Activated T-helper 1 cell treated with anti-CD3 and anti-CD28 coated beads, Interleukin-12 subunit alpha, Interleukin-12 subunit beta, Interleukin-2, Interleukin-4 antibody, amounts not matched to agents 30 ng/mL and 10 ng/mL and 1 ng/mL, durations not matched to agents 14 hours and 24 hours and 36 hours (primary cell): ENCODE measurements at places on chromosomes 7 and 10. TPM values are rescaled to one million over a fixed set of nuclear protein-coding genes. Genes with fewer than 3 reads are reported as not detected.

DNA sequence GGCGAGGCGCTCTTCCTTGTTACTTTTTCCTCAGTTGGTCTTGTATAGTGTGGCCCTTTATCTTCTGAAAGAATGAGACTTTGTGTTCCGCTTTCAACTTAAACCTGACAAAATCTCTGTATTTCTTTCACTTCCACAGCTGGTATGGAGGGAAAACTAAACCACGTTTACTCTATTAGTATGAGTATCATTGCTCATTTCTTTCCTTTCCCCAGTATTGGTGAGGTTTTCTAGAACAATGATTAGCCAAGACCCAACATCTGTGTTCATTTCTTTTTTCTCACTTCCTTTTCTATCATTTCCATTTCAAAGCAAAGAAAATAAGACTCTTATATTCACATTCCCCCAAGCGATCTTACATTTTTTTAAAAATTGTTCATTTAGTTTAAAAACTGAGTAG lies 165.3 kb downstream of the PAXIP1 start:
- H3K27me3 ChIP-seq: peaks cover 7% of the 10 kb centered on the region
- H3K4me1 ChIP-seq: no peaks in the 10 kb centered on the region
- H3K36me3 ChIP-seq: no peaks in the 10 kb centered on the region
- no peak for DNase-seq
- no peak overlapping the region for H3K4me3 ChIP-seq
- H3K27ac ChIP-seq: no peak overlapping the region

- peaks cover 1% of the 10 kb centered on the region for H3K36me3 ChIP-seq
- H3K27me3 ChIP-seq: peaks cover 13% of the 10 kb centered on the region
- peaks cover 10% of the 10 kb centered on the region for H3K4me1 ChIP-seq
- no peak overlapping the region for H3K4me3 ChIP-seq
- no peak overlapping the region for H3K27ac ChIP-seq
Observed at GRCh38 chr10:132533571-132534260, 3.9 kb upstream of the INPP5A start.

Gene ACBD7
- total RNA-seq: 2.3 and 2.7 TPM in 2 replicates

Gene TEX36
- total RNA-seq: not detected in 2 replicates

DNA sequence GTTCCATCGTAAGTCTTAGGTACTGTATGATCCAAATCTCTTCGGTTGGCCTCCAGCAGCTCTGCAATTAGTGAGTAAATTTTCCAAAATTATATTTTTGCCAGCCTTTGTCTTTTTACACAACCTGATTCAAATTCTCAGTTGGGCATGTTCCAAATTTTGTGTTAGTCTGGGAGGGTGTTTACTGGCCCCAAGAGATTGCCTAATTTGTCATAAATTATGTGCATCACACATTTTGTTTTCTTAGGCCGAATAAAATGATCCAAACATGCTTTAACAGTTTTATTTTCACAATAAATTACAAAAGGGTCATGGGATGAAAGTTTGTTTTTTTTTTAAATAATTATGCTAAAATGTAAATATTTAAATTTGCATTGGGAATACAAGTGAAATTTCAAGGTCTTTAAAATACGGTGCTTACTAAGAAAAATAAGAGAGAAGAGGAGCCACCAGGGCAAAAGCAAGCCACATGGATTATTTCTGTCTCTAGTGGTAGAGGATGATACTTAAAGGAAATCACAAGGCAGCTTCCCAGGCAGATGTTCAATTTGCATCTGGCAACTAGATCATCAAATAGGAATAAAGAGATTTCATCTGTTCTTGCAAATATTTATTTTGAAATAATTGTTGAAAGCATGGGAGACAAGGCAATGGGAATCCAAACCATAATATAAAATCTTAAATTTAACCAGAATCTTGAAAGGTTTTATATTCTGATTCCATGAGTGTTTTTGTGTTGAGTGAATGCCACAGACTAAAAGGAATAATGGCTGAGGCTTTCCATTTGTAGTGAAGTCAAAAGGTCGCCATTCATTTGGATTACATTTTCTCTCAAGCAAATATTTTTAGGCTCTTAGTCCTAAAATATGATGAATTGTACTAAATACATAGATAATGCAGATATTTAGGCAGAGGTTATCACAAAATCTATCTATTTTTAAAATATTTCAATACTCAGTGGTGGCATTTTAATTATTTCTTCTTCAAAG lies 111.1 kb downstream of the MDFIC start:
- H3K27ac ChIP-seq: no peak overlapping the region
- no peak overlapping the region for H3K4me3 ChIP-seq
- H3K4me1 ChIP-seq: peaks cover 14% of the 10 kb centered on the region
- H3K27me3 ChIP-seq: peaks cover 5% of the 10 kb centered on the region

Gene COL28A1
- not detected in 2 replicates for total RNA-seq

Gene MALSU1
- 92.3 and 92.8 TPM in 2 replicates for total RNA-seq

- H3K27ac ChIP-seq: no peak overlapping the region
- no peaks in the 10 kb centered on the region for H3K36me3 ChIP-seq
- peaks cover 9% of the 10 kb centered on the region for H3K4me1 ChIP-seq
- H3K4me3 ChIP-seq: no peak overlapping the region
- no peak for DNase-seq
- H3K27me3 ChIP-seq: peaks cover 4% of the 10 kb centered on the region
Observed at GRCh38 chr10:16949816-16950215, 132.6 kb upstream of the RSU1 start.

DNA sequence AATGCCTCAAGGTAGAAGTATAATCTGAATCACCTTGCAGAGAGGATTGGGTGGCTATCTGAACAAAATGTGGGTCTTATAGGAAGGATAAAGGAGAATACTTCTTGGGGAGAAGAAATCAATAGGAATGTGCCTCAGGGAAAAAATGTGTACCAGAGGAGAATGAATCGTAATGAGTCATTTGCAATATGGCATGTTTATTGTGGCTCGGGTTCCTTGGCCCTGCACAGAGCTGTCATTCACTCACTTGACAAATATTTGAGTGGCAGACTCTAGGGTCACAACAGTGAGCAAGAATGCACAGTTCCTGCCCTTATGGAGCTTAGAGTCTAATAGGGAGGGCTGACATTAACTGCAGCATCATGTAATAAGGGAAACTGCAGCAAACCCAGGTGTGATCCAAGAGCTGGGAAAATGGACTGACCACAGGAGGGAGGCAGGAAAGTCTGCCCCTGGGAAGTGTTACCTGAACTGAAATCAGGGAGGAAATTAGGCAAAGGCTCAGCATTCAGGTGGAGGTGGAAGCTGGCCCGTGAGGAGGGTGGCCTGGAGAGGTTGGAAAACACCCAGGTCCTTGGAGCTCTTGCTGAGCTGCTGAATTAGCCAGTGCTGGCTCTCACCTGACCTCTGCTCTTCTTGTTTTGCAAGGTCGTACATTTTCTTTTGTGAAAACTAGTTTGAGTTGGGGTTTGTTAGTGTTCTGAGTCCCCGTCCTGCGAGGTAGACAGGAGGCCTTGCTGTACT lies 203.9 kb downstream of the FRMD4A start:
- H3K4me3 ChIP-seq: no peak overlapping the region
- DNase-seq: no peak
- no peaks in the 10 kb centered on the region for H3K4me1 ChIP-seq
- H3K27me3 ChIP-seq: peaks cover 1% of the 10 kb centered on the region
- H3K36me3 ChIP-seq: no peaks in the 10 kb centered on the region
- H3K27ac ChIP-seq: no peak overlapping the region

GRCh38 chr10:126016156-126016805 lies 119.9 kb downstream of the FANK1 start:
- no peak overlapping the region for H3K4me3 ChIP-seq
- no peaks in the 10 kb centered on the region for H3K36me3 ChIP-seq
- no peak overlapping the region for H3K27ac ChIP-seq
- no peak for DNase-seq

- no peaks in the 10 kb centered on the region for H3K36me3 ChIP-seq
- H3K27ac ChIP-seq: no peak overlapping the region
- H3K4me1 ChIP-seq: no peaks in the 10 kb centered on the region
- DNase-seq: no peak
- peaks cover 12% of the 10 kb centered on the region for H3K27me3 ChIP-seq
- H3K4me3 ChIP-seq: no peak overlapping the region
Observed at GRCh38 chr10:2891073-2891769, 176.1 kb upstream of the PFKP start.

Gene LDB1
- 78.6 and 87.1 TPM in 2 replicates for total RNA-seq

Gene SPAM1
- not detected in 2 replicates for total RNA-seq

DNA sequence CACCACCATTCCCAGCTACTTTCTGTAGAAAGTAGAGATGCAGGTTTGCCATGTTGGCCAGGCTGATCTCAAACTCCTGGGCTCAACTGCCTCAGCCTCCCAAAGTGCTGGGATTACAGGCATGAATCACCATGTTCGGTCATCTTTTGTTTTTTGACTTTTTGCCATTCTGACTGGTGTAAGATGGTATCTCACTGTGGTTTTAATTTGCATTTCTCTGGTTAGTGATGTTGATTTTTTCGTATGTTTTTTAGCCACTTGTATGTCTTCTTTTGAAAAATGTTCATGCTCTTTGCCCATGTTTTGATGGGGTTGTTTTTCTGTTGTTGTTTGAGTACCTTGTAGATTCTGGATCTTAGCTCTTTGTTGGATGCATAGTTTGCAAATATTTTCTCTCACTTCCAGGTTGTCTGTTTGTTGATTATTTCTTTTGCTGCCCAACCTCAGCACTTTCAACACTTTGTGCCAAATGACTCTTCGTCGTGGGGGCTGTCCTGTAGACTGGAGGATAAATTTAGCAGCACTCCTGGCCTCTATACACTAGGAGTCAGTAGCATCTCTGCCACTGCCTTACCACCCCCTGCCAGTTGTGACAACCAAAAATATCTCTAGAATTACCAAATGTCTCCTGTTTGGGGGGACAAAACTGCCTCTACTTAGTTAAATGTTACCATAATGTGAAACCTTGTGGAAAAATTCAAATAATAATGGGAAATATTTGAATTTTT lies 6.5 kb upstream of the CPED1 start:
- peaks cover 8% of the 10 kb centered on the region for H3K4me1 ChIP-seq
- peak overlapping the region; percentile 25 for H3K27ac ChIP-seq
- no peak overlapping the region for H3K4me3 ChIP-seq
- DNase-seq: no peak

DNA sequence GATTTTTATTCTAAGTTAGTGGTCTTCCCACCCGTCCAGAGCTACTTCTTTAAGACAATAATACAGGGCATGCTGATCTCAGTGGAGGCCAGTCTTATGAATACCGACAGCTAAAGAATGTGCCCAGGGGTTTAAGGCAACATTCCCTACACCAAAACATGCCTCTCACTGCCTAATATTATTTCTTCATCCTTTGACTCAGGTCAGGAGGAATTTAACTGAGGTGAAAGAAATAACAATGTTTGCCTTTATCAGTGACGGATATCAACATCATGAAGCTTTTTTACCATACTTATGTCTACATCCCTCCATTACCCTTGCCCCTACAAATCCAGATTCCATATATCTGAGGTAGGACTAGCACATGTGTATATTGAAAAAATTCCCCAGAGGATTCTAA lies 33.3 kb upstream of the TES start:
- H3K4me1 ChIP-seq: no peaks in the 10 kb centered on the region
- peaks cover 4% of the 10 kb centered on the region for H3K27me3 ChIP-seq
- H3K4me3 ChIP-seq: no peak overlapping the region
- no peak overlapping the region for H3K27ac ChIP-seq
- no peak for DNase-seq

GRCh38 chr10:74186678-74187077 lies 35.7 kb downstream of the ADK start:
- no peaks in the 10 kb centered on the region for H3K27me3 ChIP-seq
- no peak for DNase-seq
- H3K27ac ChIP-seq: no peak overlapping the region
- peaks cover 4% of the 10 kb centered on the region for H3K36me3 ChIP-seq

GRCh38 chr7:46993396-46993795 lies 588.5 kb downstream of the TNS3 start:
- H3K4me3 ChIP-seq: no peak overlapping the region
- DNase-seq: no peak
- H3K36me3 ChIP-seq: no peaks in the 10 kb centered on the region
- H3K27me3 ChIP-seq: no peaks in the 10 kb centered on the region

- peaks cover 1% of the 10 kb centered on the region for H3K27me3 ChIP-seq
- H3K4me1 ChIP-seq: peaks cover 13% of the 10 kb centered on the region
- DNase-seq: no peak
- H3K4me3 ChIP-seq: no peak overlapping the region
- H3K36me3 ChIP-seq: no peaks in the 10 kb centered on the region
Observed at GRCh38 chr10:14674376-14675050, 100.2 kb downstream of the FAM107B start.

DNA sequence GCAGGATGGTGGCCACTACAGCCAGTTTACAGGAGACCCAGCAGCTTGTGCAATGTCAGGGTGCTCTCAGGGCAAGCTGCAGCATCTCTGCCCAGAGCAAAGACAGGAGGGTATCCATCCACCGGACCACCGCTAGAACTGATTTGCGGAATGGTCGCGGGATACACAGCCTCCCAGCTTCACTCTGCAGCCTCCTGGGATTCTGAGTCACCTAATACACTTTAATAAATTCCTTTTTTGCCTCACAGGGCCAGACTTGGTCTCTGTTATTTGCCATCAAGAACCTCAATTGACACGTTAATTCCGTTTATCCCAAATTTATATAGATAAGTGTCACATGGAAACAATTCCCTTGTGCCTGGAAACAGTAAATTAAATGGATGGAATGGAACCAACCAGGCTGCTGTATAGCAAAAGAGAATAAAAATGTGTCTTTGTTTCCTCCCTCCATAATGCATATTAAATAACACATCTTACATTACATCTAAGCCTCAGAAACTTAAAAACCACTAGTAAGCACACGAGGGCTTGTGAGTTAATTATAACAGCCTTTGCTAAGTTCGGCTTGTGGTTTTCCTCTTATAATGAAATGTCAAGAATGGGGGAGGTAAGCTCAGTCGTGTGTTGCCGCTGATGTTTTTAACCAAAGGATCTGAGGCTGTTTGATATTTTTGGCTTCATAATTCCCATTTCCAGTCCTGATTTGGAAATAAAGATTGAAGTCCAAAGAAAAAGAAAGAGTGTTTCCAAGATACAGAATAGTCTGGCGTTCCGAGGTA lies 52.1 kb downstream of the ADRB1 start:
- H3K27ac ChIP-seq: no peak overlapping the region
- peaks cover 23% of the 10 kb centered on the region for H3K4me1 ChIP-seq
- no peaks in the 10 kb centered on the region for H3K36me3 ChIP-seq
- peaks cover 30% of the 10 kb centered on the region for H3K27me3 ChIP-seq
- H3K4me3 ChIP-seq: no peak overlapping the region

- H3K4me1 ChIP-seq: peaks cover 42% of the 10 kb centered on the region
- no peak for DNase-seq
- peaks cover 7% of the 10 kb centered on the region for H3K36me3 ChIP-seq
- H3K27me3 ChIP-seq: no peaks in the 10 kb centered on the region
Observed at GRCh38 chr7:5679048-5679812, 102.2 kb downstream of the RNF216 start.

DNA sequence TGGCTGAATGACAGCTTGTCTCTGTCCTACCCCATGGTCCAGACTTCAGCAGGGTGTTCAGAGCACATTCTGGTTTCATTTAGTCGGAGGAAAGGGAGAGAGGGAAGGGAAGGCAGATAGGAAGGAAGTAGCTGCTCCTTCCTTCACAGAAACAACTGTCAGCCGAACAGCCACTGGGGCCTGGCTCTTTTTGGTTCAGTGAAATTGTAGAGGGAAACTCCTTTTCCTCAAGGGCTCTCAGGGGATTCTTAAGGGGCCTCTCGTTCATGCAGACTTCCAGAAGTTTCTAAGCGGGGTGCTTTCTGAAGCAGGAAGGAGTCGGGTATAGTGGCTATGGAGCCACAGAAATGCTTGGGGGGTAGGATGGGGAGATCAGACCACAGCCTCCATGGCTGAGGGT lies 56.4 kb downstream of the TLL2 start:
- no peak for DNase-seq
- no peaks in the 10 kb centered on the region for H3K4me1 ChIP-seq
- H3K36me3 ChIP-seq: no peaks in the 10 kb centered on the region
- no peak overlapping the region for H3K27ac ChIP-seq
